CD4-positive, alpha-beta T cell treated with Interleukin-2 at 100 ng/mL for 4 hours (primary cell): ENCODE measurements at places on chromosomes 7 and 10.
A peak's percentile ranks its signal among the peaks of the same experiment; 100 is the strongest.

GRCh38 chr7:16657656-16658279, 11.8 kb downstream of the BZW2 start:
- DNase-seq: no peak

- no peak for DNase-seq
These were observed 91.3 kb downstream of the AVL9 start for GRCh38 chr7:32586291-32587221.

- no peak for DNase-seq
These were observed 154.4 kb downstream of the GALNT17 start for GRCh38 chr7:71286336-71286735.

DNA sequence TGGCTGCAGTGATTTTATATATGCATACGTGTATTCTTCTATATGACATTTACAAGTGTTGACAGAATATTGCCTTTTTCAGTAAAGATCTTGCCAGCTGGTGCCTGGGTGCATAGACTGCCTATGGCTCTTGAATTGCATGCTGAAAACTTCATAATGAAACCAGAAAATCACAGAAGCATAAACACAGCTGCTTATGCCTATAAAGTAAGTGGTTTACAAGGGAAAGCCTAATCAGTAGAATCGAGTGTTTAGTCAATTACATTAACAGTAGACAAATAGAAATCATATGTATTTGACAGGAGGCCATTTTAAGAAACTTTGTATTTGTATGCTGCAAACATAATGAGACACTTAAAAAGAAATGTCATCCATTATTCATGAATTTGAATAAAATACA, 82.5 kb downstream of the TMEM168 start:
- DNase-seq: no peak

DNA sequence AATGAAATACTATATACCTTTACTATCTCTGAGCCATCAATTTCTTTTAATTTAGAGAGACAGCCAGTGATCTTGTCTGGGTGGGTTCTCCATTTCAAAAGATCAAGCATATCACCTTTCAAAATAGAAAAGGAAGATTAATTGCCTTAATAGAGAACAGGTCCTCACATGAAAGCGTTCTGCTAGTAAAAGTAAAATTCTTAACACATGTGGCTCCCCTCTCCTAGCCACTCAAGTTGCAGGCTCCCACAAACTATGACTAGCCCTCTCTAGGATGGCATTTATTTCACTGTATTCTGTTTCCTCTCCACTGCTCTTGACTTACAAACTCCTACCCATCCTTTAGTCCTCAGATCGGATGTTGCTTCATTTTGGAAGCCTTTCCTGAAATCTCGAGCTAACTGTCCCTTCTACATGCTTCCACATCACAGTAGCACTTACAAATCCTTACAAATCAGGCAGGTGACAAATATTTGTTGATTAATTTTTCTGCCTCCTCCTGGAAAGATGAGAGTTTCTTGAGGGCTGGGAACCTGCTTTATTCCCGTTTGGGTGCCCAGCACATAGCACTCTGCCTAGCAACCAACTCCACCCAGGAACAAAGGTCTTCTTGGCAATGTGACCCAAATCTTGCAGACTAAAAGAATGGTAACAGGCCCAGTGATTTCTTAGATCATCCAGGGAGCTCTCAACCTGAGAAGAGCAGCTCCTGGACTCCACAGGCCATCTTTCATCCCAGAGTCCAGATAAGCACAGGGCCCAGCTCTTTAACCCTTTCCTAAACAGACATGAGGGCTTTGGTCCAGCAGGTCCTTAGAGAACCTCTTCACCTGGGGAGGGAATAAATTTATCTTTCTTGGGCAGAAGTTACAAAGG, 310.4 kb upstream of the IMMP2L start:
- DNase-seq: no peak

DNA sequence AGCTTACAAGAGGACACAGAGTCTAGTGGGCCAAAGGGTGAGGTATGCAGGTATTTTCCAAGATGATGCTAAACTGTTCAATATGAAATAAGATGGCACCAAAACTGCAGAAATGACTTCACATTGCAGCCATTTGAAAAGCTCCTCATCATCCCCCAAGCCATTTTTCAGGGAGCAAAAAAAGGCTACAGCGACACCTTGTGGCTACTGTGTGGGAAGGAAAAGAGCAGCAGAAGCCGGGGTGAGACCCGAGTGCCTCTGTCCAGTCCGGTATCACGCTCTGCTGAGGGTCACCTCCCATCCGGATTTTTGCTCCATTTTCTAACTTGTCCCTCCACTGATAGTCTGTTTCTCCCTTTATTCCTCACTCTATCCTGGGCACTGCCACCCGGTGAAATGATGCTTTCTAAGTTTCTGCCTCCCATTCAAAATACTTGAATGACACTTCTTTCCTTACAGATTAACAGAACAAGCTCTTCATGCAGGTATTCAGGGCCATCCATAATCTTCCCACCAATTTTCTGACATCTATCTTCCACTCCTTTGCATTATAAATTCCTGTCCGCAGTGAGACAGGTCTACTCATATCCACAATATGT, 220.2 kb downstream of the DGKI start:
- DNase-seq: peak; percentile 17

GRCh38 chr7:39536951-39537350, 29.3 kb upstream of the YAE1 start:
- no peak for DNase-seq

- DNase-seq: no peak
These were observed 1.1 kb upstream of the TRIP6 start for GRCh38 chr7:100865938-100866728.

GRCh38 chr7:118352867-118353453, 128.5 kb downstream of the ANKRD7 start:
- no peak for DNase-seq

DNA sequence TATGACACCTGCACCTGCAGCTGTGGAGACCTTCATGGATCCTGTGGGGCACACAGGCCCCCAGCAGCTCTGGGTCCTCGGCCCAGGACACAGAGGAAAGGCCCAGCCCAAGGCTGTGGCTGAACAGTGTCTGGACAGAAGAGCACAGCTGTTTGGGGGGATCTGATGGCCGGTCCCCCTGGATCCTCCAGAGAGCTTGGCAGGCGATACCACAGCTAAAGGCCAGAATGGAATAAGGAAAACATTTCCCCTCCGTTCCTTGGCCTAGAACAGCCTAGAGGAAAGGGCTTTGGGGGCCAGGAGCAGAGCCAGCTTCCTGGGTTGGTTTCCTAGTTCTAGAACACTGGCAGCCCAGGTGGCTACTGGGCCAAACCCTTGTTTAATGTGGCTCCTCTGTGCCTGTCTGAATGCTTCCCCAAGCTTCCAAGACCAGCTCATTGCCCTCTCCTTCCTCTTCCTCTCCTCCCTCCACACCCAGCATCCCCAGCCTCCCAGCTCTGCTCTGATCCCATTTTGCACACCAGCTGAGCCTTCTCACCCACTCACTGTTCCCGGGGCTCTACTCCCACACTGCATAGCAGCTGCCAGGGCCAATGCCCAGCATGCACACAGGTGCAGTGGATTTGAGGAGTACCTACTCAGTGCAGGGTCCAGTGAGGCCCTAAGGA, 46.9 kb downstream of the GPAM start:
- DNase-seq: no peak
